H4 (cell line): ENCODE measurements at places on chromosomes 2 and 18. TPM values are rescaled to one million over a fixed set of nuclear protein-coding genes. Genes with fewer than 3 reads are reported as not detected.

The ASIC4 gene
- total RNA-seq: not detected in 2 replicates

- DNase-seq: no peak
Observed at GRCh38 chr2:232563580-232563979, 13.1 kb downstream of the EIF4E2 start.

- DNase-seq: peak; percentile 94
Observed at GRCh38 chr2:65366595-65367125, 65.7 kb downstream of the SPRED2 start.

The UGT1A10 gene
- not detected in 2 replicates for total RNA-seq
